ENCODE measurements at places on chromosomes 7 and 10.

DNA sequence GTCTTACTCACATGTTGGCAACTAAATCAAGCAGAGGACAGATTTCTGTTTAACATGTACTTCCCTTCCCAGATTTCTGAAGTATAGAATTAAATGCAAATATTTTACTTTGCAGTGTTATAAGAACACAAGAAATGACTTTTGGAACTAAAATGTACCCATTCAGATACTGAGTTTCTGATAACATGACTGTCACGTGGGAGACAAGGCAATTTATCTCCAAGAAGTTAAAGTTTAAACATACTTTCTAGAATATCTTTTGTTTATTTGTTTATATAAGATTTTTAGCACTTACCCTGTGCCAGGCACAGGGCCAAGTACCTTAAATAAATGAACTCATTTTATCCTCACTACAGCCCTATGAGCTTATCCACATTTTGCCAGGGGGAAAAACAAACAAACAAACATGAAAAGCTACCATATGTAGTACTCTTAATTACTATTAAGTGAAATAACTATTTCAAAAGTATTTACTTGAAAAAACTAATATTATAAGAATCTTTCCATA, 807.1 kb upstream of the KCND2 start:
- DNase-seq, result no peak

GRCh38 chr10:63042256-63042655, 90.9 kb upstream of the NRBF2 start:
- DNase-seq, result no peak

- DNase-seq, result peak; percentile 14
These were observed 48.5 kb upstream of the ARL4A start for GRCh38 chr7:12638851-12639456.

DNA sequence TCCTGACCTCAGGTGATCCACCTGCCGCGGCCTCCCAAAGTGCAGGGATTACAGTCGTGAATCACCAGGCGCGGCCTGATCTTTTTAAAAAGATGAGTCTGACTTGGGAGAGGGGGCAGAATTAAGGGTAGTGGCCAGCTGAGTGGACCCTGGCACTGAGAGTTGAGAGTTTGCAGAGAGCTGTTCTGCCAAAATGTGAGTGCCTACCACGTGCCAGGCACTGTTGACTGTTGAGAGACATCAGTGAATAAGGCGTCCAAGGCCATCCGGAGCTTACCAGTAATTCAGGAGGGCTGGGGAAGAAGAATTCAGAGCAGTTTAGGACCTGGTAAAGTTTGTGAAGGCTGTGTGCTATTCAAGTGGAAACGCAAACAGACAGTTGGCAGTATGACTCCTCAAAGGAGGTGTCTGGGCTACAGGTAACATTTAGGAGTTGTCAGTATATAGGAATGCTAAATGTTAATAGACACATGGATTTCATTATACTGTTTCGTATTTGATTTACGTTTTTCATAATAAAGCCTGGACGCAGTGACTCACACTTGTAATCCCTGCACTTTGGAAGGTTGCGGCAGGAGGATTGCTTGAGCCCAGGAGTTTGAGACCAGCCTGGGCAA, 1.5 kb downstream of the NIPSNAP2 start:
- no peak for DNase-seq

DNA sequence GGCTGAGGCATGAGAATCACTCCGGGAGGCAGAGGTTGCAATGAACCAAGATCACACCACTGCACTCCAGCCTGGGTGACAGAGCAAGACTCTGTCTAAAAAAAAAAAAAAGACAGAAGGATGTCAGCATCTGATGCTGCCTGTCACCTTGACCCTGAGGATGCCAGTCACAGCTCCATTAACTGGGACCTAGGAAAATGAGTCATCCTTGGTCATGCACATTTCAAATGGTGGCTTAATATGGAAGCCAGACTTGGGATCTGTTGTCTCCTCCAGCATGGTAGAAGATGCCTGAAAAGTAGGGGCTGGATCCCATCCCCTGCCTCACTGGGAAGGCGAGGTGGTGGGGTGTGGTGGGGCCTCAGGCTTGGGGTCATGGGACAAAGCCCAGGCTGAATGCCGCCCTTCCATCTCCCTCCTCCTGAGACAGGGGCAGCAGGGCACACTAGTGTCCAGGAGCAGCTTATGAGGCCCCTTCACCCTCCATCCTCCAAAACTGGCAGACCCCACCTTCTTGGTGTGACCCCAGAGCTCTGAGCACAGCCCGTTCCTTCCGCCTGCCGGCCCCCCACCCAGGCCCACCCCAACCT, 1.3 kb downstream of the NOS3 start:
- no peak for DNase-seq

- DNase-seq, result no peak
These were observed 59.4 kb upstream of the FRMD4A start for GRCh38 chr10:14389981-14390590.

Measured in HEK293T (cell line).